LHCN-M2 (cell line): ENCODE measurements at places on chromosomes 1 and 21. TPM values are rescaled to one million over a fixed set of nuclear protein-coding genes. Genes with fewer than 3 reads are reported as not detected.

Gene CATSPERE
- 0.11 and 0.19 TPM in 2 replicates for total RNA-seq

Gene HSD3B2
- total RNA-seq = not detected in 2 replicates

Gene SMG7
- 18.8 and 30.1 TPM in 2 replicates for total RNA-seq

Gene HS2ST1
- total RNA-seq = 21.7 and 27.8 TPM in 2 replicates

Gene NTPCR
- total RNA-seq = 35.5 and 38.1 TPM in 2 replicates

Gene ASB17
- total RNA-seq = not detected in 2 replicates

Gene PCSK9
- 0.06 and 0.11 TPM in 2 replicates for total RNA-seq

Gene TSPEAR
- total RNA-seq = not detected in 2 replicates

Gene OR2L5
- not detected in 2 replicates for total RNA-seq

Gene TACSTD2
- not detected in 2 replicates for total RNA-seq

Gene APCS
- not detected in 2 replicates for total RNA-seq

Gene OPRD1
- total RNA-seq = 0.23 and 0.32 TPM in 2 replicates

- no peak for DNase-seq
Measured at GRCh38 chr21:32214654-32215305, 64.1 kb downstream of the MIS18A start.

DNA sequence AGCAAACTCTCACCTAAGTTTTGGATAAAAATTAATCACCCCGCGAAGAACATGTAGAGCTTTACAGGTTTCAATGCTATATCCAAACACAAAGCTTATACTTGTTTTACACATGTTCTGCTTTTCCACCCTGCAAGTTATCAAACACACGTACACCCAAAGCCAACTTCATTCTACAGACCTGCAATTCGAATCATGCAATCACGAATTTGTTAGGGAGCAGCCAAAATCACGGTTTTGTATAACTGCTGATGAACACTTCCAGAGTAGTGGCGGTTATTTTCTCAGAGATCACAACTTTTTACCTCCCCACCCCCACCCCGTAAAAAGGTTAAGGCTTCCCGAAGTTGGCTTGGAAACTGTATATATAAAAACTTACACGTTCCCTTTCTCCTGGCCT is 1.4 kb downstream of the HMGN1 start:
- no peak for DNase-seq

GRCh38 chr1:180309338-180309737 is 79.3 kb downstream of the LHX4 start:
- DNase-seq = peak; percentile 62

DNA sequence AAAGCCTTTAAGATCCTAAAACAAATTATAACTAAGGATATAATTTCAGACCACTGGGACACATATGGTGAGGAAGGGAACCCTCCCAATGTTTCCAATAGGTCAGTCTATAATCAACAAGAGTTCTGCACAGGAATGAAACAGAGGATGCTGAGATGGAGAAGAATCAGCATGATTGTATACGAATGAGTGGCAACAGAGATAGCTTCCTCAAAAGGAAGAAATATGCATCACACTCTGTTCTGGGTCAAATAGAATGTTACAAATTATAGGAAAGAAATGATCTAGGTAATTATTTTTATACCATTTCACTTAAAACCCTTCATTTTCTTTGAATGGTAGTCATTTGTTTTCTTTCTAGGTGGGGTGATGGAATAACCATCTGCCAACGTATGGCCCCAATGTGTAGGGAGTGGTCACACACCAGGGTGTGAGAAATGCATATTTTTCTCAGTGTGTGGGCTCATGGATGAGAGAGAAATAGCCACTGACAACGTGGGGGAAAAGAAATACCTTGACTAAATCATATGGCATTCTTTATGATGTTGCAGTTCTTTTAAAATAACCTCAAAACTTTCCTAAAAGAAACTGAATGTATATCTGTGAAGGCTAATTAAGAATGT is 104.6 kb upstream of the IVNS1ABP start:
- no peak for DNase-seq

DNA sequence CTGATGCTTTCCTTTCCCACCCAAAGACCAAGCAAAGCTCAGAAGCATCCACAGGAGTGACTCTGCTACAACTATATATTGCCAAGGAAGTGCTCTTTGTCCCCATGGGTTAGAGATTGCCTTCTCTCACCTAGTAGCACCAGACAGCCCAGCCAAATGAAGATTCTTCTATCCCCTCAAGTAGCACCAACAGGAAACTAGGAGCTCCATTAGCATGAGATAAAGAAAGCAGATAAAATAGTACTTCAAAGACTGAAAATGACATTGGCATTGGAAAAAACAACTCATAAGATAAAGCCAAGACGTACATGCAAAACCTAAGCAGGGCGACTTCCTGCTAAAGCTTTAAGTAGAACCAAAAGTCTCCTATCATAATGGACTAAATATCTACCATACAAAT is 871.5 kb downstream of the AMY1C start:
- no peak for DNase-seq

DNA sequence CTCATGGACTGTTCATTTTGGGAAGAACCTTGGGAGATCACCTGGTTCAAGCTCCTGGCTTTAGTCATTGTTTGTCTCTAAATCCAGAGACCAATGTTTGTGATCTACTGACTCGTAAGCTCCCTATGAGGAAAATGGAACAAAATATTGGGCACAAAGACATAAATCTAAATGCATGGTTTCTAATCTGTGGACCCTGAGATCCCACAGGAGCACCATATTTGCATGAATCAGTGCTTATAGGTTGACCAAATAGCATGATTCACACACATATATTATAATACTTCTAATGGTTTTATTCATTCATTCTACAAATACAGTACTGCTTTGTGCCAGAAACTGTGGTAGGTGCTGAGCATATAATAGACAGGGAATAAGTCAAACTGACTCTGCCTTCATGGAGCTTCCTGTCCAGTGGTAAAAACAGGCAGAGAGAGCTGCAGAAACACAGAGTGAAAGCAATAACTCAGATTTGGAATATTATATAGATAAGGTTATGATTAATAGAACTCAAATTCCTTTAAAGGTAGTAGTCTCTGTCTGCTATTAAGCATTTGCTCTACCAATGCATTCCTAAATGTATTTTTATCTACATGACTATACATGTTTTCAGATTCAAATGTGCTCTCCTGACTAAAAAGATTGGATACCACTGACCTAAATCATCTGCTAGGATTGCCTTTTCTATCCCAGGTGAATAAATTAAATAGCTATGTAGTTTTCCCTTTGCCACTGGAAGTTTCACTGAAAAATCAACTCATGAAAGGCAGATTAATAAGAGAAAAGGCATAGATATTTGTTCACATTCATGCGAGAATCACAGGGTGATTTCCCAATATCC is 198.6 kb upstream of the CAMK1G start:
- DNase-seq = no peak

DNA sequence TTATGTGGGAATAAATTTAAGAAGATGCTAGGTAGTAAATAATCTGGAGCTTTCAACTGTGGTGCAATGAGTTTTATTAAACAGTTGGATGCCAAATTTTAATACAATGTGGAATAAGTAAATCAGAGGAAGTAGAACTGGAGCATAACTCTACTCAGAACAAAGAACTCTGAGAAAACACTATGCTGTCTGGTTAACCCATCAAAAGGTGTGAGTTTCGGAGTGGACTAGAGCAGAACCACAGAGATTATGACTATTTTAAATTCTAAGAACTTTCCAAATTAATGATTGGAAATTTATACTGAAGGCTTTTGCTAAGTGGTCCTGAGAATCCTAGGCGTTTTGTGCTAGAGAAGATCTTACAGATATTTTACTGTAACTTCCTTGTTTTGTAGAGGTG is 132.2 kb downstream of the NTMT2 start:
- no peak for DNase-seq

DNA sequence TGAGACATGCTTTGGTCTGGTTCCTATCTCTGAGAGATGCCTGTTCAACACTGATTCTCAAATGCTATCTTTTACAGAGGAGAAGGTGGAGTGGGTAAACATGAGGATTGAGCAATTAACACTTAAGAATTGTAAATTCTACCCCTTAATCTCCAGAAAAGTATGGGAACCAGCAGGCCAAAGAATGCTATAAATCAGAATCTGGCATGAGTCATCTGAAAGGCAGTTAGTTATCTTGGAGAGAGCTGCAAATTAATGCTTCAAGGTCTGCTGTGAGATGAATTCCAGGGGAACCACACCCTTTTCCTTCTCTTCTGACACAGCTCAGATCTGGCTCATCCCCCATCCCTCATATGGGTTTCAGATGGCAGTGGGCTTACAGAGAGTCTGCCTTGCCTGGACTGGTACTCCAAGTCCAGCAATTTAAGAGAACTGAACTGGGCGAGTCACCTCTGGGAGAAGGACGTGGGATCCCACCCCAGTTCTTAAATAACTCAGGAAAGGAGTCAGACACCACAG is 5.2 kb downstream of the S100A10 start:
- DNase-seq = peak; percentile 88

- DNase-seq = no peak
Measured at GRCh38 chr1:31510853-31511789, 65.2 kb upstream of the TINAGL1 start.

GRCh38 chr1:22739648-22740385 is 29.2 kb downstream of the EPHB2 start:
- peak; percentile 87 for DNase-seq

- DNase-seq = peak; percentile 83
Measured at GRCh38 chr1:152048416-152049009, 11.7 kb upstream of the S100A11 start.

GRCh38 chr1:42962641-42963377 is 4.1 kb upstream of the SLC2A1 start:
- DNase-seq = no peak

DNA sequence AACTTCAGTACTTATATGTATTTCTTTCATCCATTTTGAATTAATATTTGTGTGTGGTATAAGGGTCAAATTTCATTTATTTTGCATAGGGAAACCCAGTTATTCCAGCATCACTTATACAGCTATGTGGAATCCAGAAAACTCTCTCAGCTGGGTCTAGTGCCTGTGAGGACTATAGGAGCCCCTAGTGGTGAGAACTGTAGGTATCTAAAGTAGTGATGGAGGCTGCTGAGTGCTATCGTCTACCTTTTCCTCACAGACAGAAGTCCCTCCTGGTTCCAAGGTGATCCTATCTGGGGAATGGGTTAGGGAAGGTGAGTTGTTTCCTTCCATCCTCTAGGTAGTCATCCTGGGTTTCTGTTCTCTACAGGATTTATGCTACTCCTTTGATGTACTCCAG is 352.0 kb upstream of the C1orf87 start:
- peak; percentile 17 for DNase-seq

GRCh38 chr1:46553506-46553905 is 2.1 kb upstream of the KNCN start:
- no peak for DNase-seq

DNA sequence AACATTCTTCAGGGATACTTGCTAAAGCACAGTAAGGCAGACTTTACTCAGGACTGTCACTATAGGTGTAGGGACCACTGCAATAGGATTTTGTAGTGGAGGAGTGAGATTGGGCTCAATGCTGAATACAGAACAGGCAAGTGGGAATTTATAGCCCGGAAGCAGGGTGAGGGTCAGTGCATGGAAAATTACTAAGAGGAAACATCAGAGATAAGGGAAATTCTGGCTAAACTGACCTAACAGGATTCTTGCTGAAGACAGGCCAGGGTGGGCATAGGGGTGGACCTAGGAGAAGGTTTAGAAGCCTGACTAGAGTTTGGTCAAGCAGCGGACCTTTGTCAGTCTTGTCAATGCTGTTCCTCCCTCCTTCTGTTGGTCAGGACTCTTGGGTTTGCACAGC is 20.8 kb upstream of the ZNF362 start:
- DNase-seq = no peak

DNA sequence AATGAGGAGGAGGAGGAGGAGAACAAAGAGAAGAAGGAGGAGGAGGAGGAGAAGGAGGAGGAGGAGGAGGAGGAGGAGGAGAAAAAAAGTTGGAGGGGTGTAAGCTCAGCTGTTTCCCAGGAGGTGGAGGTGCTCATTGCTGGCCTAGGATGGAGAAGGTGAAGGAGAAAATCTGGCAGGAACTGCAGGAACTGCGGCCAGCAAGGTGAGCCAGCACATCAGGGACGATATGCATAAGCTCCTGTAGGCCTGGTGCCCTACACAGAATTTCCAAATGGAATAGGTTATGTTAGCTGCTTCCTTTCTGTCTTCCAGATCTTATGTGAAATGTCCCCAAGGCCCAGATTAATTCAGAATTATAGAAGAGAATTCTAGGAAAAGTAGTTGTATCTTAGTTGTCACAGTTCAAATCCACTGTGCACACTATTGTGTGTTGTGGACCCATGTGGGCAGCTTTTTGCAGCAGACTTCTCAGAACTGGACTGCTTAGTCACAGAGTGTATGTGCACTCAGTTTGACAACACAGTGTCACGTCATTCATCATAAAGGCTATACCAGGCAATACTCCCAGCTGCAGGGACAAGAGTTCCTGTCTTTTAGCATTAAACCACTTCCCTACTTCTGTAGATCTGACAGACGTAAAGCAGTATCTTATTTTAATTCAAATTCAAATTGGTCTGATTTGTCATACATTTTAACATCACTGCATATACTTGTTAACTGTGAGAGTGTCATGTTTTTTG is 303.7 kb downstream of the HLX start:
- no peak for DNase-seq

DNA sequence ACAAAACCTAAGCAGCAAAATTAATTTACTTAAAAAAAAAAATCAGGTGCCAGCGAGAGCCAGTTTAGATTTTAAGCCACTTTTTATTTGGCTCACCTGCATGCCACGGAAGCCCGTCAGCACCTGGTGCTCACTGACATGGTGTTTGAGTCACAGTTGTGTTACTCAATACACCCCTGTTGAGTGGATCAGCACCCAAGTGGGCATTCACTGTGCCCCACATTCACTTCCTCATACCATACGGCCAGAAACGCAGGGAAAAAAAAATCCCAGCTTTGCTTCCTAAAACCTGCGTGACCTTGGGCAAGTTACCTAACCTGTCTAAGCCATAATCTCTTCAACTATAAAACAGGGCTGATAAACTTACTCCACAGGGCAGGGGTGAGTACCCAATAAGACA is 42.8 kb upstream of the SIM2 start:
- DNase-seq = no peak

GRCh38 chr1:116024626-116025025 is 48.3 kb downstream of the SLC22A15 start:
- no peak for DNase-seq

- DNase-seq = no peak
Measured at GRCh38 chr1:177983077-177983476, 13.2 kb upstream of the SEC16B start.

- DNase-seq = no peak
Measured at GRCh38 chr1:213686983-213687382, 300.8 kb upstream of the PROX1 start.

DNA sequence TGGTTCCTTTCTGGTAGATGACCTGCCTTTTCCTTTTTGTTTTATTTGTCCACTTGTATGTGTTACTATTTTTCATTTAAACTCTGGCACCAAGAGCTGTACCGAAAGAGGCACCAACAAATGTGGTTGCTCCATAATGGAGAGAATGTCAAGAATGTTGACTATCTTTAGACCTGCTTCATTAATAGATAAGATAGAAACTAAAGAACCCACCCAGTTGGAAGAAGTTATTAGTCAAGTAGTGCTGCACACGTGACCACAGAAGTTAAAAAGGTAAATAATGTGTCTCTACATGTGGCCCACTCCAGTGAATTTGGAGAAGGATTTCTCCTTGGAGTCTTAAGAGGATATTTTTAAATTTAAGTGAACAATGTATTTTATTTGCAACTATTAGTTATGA is 9.3 kb downstream of the ATP1A1 start:
- DNase-seq = no peak
